NCI-H69 (cell line): ENCODE measurements at places on chromosomes 3 and 15.
A peak's percentile ranks its signal among the peaks of the same experiment; 100 is the strongest.

DNA sequence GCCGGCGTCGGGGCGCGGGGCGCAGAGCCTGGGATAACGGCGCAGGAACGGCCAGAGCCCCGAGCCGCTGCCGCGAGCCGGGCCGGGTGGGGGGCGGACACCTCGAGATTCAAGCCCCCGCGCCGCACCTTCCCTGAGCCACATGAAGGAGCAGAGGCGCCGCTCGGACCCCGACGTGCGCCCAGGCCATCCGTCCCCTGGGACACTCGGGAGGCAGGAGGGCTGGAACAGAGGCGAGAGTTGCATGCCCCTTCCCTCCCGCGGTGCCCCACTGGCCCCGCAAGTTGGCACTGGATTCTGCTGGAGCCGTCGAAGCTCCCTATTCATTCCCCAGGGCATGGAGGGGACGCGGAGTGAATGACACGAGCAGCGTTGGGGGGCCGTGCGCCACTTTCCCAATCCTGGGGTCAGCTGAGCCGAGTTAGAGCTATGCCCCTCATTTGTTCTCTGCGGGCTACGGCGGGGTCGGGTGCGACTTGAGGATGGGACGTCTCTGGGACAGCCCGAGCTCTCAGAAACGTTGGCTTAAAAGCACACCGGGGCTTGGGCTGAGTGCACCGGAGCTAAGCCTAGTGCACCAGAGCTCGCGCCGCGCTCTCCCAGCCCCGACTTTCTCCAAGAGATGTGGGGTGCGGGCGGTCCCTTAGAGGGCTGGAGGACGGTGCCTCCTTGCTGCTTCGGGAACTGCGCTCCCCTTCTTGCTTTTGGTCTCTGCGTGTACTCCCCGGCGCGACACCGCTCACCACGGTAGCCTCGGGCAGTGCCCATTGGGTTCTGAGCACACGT lies 588 bp downstream of the SLC6A1 start:
- DNase-seq: no peak

DNA sequence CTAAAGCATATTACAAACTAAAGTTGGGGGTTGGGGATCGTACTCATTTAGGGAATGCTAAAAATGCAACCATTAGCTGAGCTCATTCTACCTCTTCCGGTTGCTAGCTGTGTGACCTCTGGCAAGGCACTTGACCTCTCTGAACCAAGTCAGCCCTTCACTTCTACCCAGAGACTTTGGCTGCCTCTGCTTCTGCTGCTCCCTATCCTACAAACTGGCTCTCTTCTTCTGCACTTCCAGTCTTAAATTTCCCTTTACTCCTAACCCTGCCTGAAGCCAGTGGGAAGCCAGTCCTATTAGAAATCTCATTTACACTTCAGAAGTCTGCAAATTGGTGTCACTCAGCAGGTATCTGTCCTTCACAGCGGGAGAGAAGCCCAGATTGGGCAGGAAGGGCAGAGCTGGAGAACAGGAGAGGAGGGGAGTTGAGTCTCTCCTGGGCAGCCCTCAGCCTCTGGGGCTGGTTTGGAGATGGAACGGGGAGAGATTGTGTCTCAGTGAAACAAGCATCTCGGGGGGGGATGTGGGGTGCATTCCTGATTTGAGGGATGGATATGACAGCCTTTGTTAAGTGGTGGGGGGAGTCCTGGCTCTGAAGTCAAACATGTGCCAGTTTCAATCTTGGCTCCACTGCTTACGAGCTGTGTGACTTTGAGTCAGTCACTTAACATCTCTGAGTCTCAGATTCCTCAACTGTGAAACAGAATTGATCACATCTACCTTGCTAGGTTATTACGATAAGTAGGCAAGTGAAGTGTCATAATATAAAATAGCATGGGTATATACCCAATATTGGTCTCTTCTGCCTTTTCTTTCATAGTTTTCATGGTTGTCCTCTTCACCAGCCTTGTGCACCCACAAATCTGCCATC lies 7.8 kb upstream of the AEN start:
- peak; percentile 14 for DNase-seq

DNA sequence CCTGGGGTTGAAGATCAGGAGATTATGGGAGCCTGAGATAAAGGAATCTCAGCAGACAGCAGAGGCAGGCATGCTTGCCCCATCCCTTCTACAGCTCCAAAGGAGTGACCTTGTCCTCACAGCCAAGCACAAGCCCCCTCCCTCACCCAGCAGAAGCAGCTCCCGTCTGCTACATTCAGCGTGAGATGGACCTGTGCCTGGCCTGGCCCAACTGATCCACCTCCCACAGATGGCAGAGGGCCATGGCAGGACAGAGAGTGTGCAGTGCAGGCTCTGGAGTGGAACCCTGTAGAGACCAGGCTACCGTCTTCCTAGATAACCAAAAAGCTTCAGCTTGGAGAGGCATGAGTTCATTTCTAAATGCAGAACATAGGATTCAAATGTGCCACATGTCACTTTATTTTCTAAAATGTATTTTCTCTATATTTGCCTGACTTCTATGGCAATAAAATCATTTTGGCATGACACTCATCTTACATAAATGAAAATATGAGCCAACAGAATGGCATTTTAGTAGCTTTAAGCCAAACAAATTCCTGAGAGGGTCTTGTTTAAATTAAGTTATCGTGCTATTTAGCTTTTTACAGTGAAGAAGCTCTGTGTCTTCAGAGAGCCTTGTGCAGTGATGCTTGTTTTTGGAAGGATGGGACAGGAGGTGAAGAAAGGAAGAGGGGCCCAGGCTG lies 43.7 kb downstream of the SLC12A8 start:
- no peak for DNase-seq

GRCh38 chr3:125395091-125395490 lies 20.0 kb upstream of the ZNF148 start:
- no peak for DNase-seq

DNA sequence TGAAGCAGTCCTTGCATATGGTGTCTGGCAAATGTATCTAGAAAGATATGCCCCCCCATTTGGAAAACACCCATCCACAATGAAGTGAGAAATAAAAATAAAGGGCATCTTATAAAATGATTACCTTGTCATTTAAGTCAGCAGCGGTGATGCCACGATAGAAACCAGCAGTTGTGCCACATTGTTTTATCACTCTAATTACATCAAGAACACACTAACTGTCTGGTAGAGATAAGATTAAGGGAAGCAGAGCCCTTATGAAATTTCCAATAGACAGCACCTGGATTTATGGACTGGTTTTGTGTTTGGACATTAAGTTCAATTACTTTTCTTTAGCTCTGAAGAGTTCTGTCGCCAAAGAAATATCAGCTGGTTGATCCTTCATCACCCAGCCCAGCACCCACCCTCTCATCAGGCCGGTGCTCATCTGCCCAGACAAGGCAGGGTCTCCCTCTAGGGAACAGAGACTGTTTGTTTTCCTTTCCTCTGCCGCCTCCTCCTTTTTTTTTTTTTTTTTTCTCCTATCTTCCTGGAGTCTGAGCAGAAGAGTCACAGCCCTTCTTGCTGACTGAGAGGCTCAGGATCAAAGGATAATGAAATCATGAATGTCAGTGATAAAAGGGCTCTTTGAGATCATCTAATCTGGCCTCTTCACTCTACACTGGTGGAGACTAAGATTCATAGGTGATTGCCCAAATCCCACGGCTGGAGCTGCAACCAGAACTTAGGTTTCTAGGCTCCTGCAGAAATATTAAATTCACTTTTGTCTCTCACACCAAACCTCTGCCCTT lies 464.1 kb downstream of the NTRK3 start:
- no peak for DNase-seq

- no peak for DNase-seq
Observed at GRCh38 chr15:85750319-85751290, 44.1 kb downstream of the KLHL25 start.

DNA sequence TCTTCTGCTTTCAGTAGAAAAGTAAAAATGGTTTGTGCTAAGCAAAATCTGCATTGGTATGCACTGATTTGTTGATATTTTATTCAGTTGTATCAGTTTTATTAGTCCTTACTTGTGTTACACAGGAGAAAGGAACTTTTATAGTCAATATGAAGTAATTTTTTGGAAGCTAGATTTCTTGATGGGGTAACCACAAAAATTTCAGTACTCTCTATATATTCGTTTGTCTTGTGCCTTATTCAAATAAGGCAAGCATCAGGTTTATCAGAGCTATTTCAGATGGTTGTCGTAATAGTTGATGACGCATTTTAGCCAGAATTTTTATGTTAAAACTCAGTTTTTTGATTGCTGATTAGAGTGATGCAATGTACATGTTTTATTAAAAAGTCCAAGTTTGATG lies 50.7 kb upstream of the NIPA1 start:
- no peak for DNase-seq

DNA sequence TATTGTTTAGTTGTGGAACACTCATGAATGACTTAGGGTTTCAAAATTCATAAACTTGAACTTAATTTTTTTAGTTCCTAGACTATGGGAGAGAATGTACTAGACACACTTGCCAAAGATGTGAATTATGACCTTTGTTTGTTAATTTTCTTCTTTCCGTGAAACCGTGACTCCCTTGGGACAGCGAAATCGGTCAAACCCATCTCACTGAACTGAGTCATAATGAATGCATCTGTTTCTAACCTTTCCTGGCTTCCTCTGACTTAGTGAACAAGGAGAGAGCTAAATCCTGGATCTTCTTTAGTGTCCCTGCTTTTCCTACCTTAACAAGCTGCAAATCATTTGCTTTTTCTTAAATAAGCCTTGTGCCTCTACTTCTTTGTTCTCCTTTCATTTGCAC lies 85.5 kb downstream of the LARS2 start:
- no peak for DNase-seq

- DNase-seq: no peak
Observed at GRCh38 chr3:38549957-38550840, 54.1 kb downstream of the EXOG start.

GRCh38 chr3:179265092-179265491 lies 14.2 kb upstream of the KCNMB3 start:
- peak; percentile 24 for DNase-seq

DNA sequence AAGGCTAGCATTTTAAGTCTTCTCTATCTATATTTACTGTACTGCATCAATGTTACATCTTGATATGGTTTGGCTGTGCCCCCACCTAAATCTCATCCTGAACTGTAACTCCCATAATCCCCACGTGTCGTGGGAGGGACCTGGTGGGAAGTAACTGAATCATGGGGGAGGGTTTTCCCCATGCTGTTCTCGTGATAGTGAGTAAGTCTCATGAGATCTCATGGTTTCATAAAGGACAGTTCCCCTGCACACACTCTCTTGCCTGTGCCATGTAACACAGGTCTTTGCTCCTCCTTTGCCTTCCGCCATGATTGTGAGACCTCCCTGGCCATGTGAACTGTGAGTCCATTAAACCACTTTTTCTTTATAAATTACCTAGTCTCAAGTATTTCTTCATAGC lies 161.5 kb downstream of the TBC1D5 start:
- DNase-seq: no peak

DNA sequence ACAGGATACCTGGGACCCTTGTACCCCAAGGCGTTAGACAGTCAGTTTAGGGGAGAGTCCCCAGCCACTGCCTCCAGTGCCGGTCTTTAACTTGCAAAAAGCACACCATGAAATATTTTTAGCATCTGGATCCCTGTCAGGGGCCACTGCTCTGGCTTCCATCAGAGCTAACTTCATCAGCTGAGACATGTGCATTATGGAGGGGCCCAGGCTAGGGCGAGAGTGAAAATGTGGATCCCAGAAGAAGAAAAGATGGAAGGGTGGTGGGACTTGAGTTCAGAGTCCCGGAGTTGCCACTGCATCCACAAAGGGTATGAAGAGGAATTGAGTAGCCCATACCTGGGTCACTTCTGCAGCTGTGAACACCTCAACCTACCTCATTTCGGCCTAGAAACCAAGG lies 23.5 kb upstream of the SPATA12 start:
- DNase-seq: no peak

- peak; percentile 67 for DNase-seq
Observed at GRCh38 chr15:39125904-39126303, 455.0 kb upstream of the THBS1 start.

DNA sequence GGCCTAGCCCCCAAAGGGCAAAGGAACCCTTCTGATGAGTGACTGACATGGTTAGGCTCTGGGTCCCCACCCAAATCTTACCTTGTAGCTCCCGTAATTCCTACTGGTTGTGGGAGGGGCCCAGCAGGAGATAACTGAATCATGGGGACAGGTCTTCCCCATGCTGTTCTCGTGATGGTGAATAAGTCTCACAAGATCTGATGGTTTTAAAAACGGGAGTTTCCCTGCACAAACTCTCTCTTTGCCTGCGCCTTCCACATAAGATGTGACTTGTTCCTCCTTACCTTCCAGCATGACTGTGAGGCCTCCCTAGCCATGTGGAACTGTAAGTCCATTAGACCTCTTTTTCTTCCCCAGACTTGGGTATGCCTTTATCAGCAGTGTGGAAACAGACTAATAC lies 16.9 kb downstream of the TKT start:
- DNase-seq: no peak

GRCh38 chr3:100006570-100007271 lies 107.6 kb downstream of the FILIP1L start:
- DNase-seq: peak; percentile 15

GRCh38 chr3:157231071-157231470 lies 71.1 kb upstream of the CCNL1 start:
- no peak for DNase-seq

- no peak for DNase-seq
Observed at GRCh38 chr15:72062319-72062718, 55.6 kb downstream of the MYO9A start.

DNA sequence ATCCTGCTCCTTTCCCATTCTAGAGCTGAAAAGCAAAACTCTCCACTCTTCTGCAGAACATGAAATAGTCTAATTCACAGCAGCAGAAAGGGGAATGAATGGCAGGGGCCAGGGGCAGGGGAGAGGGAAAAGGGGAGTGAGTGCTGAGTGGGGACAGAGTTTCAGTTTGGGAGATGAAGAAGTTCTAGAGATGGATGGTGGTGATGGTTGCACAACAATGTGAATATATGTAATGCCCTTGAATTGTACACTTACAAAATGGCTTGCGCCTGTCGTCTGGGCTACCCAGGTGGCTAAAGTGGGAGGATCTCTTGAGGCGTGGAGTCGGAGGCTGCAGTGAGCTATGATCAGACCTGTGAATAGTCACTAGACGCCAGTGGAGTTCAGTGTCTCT lies 78.5 kb upstream of the MEF2A start:
- DNase-seq: no peak

DNA sequence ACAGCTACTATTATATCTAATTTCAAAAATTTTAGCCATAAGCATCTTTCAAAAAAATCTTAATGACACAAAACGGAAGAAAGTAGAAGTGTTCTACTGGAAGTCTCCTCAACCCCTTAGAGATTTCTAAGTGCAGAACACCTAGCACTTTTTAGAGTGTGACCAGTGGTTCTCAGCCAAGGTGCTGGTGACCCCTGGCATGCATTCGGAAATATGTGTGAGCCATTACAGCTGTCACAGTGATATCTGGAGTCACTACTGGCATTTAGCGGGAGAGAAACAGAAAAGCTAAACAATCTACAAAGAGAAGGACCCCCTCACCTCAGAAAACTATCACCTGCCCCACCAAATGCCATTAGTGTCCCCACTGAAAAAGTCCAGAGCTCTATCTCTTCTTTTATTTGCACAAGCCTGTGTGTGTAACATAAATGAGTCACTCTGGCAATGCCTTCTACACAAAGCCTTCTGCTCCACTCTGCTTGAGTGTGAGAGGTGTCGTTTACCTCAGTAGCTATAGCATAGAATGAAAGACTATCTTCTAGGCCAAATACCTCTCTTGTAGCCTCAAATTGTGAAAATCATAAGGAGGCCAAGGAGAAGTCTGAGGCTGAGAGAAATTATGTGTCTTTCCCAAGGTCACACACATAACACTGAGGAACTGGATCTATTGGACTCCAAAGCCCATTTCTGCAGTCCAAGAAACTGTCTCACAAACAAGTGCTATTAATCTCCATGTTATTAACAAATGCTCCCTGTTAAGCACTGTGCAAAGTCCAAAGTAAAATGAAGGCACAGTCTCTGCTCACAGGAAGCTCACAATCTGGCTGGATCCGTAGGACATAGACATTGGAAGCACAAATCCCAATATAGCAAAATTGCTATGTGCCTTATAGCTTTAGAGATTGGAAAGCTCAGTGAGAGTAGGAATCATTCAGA lies 28.5 kb upstream of the KCNMB2 start:
- peak; percentile 84 for DNase-seq
